GM23248 (cell line): ENCODE measurements at places on chromosomes 2 and 18.

GRCh38 chr2:214651451-214651850, 158.0 kb downstream of the BARD1 start:
- peak; percentile 52 for DNase-seq

DNA sequence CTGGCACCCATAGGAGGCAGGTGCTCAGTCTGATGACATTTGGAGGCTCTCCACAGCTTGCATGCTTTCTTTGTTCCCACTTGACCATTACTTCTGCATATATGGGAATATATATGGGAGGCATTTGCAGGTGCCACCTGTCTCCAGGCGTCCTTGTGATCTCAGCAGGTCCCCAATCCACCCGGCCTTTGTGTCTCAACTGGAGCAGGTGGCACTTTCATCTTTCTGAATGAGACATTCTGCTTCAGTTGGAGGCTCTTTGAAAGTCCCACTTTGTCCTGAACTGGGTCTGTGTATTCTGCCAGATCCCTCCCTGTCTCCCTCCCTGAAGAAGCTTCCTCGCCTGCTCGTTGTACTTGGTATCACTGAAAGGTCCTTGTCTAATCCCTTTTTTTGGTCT, 318.1 kb upstream of the EPAS1 start:
- DNase-seq: no peak

- DNase-seq: no peak
Observed at GRCh38 chr2:20745924-20746555, 76.9 kb downstream of the LDAH start.

GRCh38 chr2:116132833-116133232, 1681.7 kb upstream of the DDX18 start:
- DNase-seq: no peak

- peak; percentile 60 for DNase-seq
Observed at GRCh38 chr2:216714376-216714775, 19.0 kb upstream of the IGFBP5 start.

- DNase-seq: no peak
Observed at GRCh38 chr2:120310136-120310535, 35.8 kb upstream of the INHBB start.

DNA sequence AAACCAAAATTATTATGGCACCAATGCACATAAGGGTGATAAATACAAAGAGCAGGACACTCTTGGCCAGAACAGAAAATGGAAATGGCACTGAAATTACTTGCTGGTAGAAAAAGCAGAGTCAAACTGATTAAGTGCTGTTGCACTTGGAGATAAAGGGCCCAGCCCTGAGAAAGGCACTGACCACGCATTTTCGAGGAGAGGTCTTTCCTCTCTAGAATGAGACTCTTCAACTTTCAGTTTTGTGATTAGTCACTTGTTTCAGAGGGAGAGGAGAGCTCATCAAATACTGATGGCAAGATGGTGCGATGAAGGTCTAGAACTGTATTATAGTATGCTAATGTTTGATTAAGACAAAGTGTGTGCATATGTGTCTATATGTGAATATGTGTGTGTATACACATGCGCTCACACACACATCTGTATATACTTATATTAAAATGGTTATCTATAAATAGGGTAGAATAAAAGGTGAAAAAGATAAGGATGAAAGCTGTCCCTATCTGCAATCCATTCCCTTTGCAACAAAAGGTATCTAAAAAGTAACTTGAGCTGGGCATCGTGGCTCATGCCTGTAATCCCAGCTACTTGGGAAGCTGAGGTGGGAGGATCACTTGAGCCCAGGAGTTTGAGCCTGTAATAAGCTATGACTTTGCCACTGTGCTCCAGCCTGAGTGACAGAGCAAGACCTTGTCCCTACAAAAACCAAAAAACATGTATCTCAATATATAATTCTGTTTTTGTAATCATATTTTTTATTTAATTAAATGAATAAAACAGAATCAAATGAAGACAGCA, 48.8 kb upstream of the ZDBF2 start:
- no peak for DNase-seq

DNA sequence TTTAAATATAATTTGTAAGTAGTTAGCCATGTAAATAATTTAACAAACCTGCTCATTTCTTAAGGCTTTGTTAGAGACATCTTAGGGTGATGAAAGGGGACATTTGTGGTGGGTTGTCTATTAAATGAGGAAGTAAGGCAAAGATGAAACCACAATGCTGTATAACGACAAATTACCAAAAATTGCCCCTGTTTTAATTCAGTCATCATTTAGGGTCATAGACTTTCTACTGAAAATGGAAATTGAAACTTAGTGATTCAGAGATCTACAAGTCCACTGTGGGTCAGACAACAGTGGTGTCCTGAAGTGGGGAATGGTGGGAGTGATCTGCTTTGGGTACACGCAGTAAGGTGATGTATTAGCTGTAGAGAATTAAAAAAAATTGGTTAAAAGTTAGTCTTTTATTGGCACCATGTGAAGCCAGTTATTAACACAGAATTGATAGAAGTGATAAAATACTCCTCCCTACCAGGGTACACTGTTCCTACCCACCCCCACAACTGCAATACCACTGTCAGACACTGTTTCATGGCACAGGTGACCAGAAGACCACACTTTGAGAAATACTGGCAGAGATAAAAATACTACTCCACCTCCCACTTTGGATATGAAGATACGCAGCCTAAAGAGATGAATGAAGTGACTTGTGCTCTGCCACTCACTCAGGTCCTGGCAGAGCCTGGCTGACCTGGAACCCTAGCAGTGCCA, 13.4 kb downstream of the CERS6 start:
- DNase-seq: no peak

DNA sequence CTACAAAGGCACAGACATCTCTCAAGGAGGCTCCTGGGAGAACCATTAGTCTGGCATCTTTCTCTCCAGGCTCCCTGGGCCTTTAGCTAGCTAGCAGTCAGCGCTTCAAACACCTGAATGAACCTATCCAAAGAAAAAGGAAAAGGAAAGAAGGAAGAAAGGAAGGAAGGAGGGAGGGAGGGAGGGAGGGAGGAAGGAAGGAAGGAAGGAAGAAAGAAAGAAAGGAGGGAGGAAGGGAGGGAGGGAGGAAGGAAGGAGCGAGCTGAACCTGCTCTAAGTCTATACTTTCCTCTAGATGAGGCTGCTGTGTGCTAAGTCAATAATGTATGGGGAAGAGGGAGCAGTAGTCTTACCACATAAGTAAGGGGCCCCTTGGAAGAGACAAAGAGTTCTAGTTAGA, 5.1 kb upstream of the BCL11A start:
- no peak for DNase-seq

GRCh38 chr2:216574046-216574445, 59.2 kb upstream of the IGFBP2 start:
- DNase-seq: peak; percentile 88

GRCh38 chr2:157125685-157126084, 131.8 kb upstream of the GALNT5 start:
- DNase-seq: no peak

- no peak for DNase-seq
Observed at GRCh38 chr2:69170661-69171060, 157.7 kb downstream of the ANTXR1 start.

DNA sequence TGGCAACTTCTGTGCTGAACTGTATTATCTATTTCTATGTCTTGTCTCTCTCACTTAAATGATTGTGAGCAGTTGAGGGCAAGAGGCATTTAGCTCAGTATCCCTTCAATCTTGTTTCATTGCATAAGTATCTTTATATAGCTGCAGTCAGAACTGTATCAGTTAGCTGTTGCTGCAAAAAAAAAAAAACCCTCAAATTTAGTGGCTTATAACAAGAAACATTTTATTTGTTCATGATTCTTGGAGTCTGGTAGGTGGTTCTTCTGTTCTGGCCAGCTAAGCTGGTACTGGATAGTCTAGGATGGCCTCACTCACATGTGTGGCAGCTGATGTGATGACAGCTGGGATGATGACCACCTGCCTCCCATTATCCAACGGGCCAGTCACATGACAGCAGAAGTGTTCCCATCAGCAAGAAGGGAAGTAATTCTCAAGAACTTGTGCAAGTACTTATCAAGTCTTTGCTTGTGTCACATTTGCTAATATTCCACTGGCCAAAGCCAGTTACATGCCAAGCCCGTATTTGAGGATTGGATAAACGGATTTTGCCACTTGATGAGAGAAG, 67.8 kb downstream of the SLC4A3 start:
- DNase-seq: no peak
